ENCODE measurements at places on chromosomes 12 and 14.

GRCh38 chr12:121209624-121210572 lies at the start of gene P2RX4:
P2RX4 (plus strand) TSS chr12:121210129; CDS start chr12:121210165, 36 bp downstream.
- peak; percentile 79 for DNase-seq

GRCh38 chr14:21915826-21916225 lies 242.2 kb upstream of the OR4E1 start:
- no peak for DNase-seq

GRCh38 chr12:43964961-43965360 lies 129.1 kb downstream of the TMEM117 start:
- DNase-seq: no peak

DNA sequence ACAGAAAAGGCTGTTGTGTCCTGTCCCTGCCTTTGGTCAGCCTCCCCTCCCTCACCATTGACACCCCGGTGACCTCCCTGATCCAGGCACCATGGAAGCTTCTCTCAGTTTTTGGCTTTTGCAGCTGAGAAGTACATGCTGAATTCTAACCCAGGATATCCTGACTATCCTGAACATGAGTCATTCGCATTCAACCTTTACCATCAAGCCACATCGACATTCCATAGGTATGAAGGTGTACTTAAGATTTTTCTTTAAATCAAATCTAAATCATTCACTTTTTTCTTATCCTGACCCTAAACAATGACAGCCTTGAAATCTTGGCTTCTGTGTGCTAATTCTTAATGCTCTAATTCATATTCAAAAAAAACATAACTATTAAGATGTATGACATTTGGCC lies 8.7 kb upstream of the KRT78 start:
- no peak for DNase-seq

DNA sequence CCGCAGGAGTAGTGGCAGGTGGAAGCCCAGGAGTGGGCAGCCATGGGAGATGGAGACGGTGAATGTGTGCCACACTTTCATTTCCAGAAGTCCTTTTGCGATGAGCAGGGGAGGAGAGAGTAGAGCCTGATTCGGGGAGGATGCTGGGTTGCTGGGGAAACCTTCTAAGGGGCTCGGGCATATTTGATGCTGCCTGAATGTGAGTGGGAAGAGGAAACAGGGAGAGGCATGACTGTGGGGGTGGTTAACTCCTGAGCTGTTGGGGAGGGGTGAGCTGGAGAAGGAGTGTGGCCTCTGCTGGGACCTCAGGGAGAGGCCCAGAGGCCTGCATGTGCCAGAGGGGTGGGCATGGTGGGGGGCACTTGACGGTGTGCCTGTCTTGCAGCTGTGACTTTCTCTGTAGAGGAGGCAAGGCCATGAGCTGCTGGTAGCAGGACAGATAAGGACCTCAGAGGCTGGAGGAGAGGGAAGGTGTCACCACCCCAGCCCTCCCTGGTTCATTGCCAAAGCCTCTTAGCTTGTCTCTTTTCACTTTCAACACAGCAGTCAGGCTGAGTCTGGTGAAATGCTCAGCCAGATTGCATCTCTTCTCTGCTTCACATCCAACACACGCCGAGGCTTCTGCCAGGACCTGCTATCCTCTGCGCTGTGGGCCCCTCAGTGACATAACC lies 11.4 kb downstream of the GLT1D1 start:
- no peak for DNase-seq

DNA sequence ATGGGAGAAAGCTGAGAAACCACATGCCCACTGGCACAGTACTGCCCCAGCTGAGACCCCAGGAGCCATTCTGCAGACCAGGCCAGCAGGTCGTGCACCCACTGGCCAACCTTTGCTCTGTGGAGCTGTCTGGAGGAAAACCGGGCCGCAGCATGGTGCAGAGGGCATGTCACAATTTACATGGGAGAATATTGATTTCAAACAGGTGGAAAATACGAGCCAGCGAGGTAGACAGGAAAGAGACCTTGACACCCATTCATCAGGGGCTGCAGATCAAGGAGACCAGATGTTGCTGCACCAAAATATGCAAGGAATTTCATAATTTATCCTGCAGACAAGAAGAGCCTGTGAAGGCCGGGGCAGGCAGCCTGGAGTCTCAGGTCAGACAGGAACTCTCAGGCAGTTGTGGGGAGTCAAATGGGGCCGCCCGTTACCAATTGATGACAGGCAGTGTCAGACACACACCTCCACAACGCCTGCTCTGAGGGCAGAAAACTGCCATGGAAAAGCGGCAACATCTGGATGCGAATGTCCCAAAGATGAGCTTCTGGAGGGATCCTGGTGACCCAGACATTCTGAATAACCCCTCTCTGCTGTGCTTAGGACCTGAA lies 74.6 kb upstream of the BCL11B start:
- no peak for DNase-seq

DNA sequence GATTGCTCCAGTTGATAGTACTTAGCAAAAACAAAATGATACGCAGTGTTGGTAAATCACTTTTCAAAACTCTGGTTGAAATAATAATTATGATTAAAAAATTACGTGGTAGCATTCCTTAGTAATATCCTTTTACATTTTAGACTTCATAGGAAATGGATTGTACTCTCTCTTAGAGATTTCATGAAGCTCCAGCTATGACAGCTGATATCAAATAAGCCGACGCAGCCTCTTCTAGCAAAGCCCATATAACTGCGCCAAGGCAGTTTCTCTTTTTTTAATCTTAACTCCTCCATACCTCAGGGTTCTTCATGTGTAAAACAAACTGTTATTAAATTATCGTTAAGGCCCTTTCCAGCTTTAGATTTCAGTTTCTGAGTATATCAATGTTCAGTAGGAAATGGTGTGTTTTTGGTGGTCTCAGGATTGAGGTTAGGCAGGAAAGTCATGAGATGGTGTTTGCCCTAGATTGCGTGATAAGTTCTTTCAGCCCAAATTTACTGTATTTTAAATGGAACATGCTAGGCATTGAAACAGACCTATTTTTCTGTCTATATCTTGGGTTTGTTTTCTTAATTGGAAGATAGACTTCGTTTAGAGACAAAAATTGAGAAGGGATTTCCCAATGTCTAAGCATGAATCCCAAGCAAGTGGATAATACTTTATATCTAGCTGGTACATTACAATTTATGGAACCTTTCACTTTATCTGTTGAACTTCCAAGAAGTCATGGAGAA lies 902 bp upstream of the CFL2 start:
- DNase-seq: no peak

GRCh38 chr12:94676031-94676641 lies 25.8 kb upstream of the TMCC3 start:
- DNase-seq: no peak

DNA sequence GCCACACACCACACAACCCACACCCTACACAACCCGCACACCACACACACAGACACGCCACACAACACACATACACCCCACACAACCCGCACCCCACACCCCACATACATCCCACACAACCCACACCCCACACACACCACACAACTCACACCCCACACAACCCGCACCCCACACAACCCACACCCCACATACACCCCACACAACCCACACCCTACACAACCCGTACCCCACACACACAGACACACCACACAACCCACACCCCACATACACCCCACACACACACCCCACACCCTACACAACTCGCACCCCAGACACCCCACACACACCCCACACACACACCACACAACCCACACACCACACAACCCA lies 78.5 kb downstream of the NOC4L start:
- no peak for DNase-seq

GRCh38 chr12:115597157-115597712 lies 680.3 kb downstream of the MED13L start:
- DNase-seq: no peak

- no peak for DNase-seq
Observed at GRCh38 chr14:66009089-66009488, 477.1 kb upstream of the CCDC196 start.

GRCh38 chr12:120767071-120768024 lies 41.7 kb downstream of the ACADS start:
- no peak for DNase-seq

DNA sequence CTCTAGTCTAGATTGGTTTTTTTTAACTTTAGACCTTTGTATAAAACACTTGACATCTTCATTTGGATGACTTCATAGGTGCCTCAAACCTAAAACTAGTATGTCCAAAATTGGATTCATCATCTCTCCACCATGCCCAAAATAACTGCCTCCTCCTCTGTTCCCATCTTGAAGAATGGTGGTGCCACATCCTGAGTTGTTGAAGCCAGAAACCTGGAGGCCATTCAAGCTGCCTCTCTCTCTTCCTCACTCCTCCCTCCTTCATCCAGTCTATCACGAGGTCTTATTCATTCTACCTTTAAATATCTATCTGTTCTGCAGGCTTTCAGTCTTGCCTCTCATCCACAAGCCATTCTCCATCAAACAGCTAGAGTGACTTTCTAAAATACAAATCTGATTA lies 26.5 kb upstream of the USP44 start:
- no peak for DNase-seq

DNA sequence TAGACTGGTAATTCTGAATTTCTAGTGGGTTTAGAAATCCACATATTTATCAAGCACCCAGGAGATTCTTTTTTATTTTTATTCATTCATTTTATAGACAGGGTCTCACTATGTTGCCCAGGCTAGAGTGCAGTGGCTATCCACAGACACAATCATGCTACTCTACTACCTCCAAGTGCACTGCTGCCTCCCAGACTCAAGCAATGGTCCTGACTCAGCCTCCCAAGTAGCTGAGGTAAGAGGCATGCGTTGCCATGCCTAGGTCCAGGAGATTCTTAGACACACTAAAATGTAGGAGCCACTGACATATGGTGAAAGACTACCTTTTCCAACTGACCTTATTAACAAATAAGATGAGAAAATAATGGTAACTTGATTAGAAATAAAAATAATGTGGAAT lies 38.9 kb downstream of the KIF21A start:
- no peak for DNase-seq

GRCh38 chr14:94423453-94424056 lies 29.0 kb downstream of the SERPINA11 start:
- no peak for DNase-seq

- DNase-seq: no peak
Observed at GRCh38 chr12:113479590-113480335, 8.1 kb upstream of the LHX5 start.

GRCh38 chr12:32334371-32334777 lies 65.0 kb upstream of the FGD4 start:
- no peak for DNase-seq

GRCh38 chr12:66290716-66291200 lies 11.5 kb upstream of the HELB start:
- DNase-seq: no peak

- DNase-seq: no peak
Observed at GRCh38 chr12:131894981-131895639, 688 bp downstream of the ULK1 start.

DNA sequence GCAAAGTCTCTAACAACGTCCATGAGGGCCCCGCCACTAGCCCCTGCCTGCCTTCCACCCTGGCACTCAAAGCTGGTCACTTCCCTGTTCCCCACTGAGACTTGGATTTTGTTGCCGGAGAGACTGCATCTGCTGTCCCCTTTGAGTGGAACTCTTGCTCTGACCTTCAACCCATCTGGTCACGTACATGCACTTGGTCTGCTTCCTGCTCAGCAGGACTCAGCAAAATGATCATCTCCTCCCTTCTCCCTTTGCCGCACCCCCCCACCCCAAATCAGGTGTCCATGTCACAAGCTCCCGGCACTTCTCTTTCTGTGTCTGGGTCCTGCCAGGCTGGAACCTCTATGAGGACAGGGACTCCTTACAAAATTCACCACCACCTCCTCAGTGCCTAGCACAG lies 180.9 kb downstream of the CHST11 start:
- DNase-seq: no peak

GRCh38 chr14:51327376-51327775 lies 87.3 kb downstream of the TMX1 start:
- no peak for DNase-seq

DNA sequence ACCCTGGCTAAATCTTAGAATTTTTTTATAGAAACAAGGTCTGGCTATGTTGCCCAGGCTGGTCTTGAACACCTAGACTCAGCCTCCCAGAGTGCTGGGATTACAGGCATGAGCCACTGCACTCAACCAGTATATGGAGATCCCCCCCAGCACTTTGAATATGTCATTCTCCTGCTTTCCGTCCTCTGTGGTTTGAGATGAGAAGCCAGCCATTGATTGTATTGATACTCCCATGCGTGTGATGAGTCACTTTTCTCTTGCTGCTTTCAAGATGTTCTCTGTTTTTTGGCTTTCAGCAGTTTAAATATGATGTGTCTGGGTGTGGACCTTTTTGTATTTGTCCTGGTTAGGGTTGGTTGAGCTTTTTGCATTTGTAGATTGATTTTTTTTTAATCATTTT lies 75.2 kb upstream of the DNM1L start:
- no peak for DNase-seq

GRCh38 chr12:64124511-64125197 lies 97.4 kb downstream of the KICS2 start:
- no peak for DNase-seq

DNA sequence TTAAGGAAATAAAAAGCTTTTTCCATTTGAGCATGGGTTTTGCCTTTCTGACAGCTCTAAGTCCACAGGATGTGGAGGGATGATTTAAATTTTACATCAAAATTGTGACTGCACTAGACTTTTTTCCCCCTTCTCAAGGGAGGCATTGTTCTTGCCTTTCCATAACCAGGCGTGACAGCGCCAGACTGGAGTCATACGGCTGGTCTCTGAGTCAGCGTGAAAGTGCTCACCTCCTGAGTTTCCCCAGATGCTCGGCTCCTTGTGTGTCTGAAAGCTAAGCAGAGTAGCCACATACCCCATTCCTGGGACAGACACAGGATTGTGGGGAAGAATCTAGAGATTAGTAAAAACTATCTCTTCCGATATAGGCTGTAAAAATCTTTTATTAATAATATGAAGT lies 43.1 kb downstream of the SOX5 start:
- DNase-seq: no peak

GRCh38 chr12:60144395-60144794 lies 548.6 kb downstream of the SLC16A7 start:
- no peak for DNase-seq

GRCh38 chr12:51374361-51374760 lies 16.8 kb downstream of the GALNT6 start:
- no peak for DNase-seq

DNA sequence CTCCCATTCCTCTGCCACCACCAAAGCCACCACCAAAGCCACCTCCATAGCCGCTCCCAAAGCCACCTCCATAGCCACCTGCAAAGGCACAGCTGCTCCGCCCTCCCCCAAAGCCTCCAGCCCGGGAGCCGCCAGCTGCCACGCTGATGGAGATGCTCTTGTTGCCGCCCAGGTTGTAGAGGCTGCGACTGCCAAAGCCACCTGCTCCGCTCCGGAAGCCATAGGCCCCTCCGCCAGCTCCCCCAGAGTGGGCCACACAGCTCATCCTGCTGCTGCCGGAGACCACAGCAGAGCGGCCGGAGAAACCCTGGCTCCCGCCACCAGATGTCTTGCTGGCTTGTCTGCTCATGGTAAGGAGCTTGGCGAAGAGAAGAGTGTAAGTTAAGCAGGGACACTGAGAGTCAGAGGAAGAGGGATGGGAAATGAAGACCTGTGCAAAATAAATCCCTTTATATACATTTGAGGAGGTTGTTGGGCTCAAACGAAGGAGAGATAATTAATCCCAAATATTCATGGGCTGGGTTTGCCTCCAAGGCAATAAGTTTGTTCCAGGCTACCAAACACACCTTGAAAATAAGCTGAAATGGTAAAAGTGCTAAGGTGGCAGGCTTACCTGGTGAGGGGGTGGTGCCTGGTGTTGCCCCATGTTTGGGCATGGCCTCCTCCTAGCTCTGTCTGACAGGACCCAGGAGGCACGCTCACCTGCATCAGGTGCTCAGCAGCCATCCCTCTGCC lies at the start of gene KRT3:
TSS of gene KRT3 (minus strand) at position 424 of the 735 bp plus-strand sequence. CDS start at position 349, 75 bp downstream.
- DNase-seq: no peak

GRCh38 chr14:50303744-50304471 lies 8.1 kb downstream of the L2HGDH start:
- no peak for DNase-seq

GRCh38 chr12:85489194-85489593 lies 209.2 kb downstream of the ALX1 start:
- DNase-seq: no peak
